Skeletal muscle cell (primary cell): ENCODE measurements at places on chromosomes 2 and 18.

DNA sequence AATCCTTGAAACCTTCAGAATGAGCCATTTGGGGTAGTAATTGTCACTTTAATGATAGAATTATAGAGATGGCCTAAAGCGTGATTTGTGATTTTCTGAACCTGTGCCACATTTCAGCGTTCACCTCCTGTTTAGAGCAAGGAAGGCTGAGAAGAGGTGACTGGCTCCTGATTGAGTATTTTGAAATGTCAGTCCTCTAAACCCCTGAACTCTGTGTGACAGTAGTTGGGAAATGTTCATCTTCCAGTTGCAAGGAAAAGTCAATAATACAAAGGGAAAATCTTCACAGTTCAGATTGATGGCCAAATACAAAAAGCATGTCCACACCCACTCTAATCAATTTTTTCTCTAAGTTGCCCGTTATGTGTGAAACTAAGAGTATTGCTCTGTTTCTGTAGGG, 305.2 kb downstream of the ARHGAP15 start:
- no peak for DNase-seq

- no peak for DNase-seq
Measured at GRCh38 chr18:21911551-21911950, 171.0 kb downstream of the MIB1 start.

- no peak for DNase-seq
Measured at GRCh38 chr2:110219496-110220189, 7.3 kb upstream of the MTLN start.

GRCh38 chr18:62102221-62102620, 84.6 kb downstream of the PIGN start:
- no peak for DNase-seq

DNA sequence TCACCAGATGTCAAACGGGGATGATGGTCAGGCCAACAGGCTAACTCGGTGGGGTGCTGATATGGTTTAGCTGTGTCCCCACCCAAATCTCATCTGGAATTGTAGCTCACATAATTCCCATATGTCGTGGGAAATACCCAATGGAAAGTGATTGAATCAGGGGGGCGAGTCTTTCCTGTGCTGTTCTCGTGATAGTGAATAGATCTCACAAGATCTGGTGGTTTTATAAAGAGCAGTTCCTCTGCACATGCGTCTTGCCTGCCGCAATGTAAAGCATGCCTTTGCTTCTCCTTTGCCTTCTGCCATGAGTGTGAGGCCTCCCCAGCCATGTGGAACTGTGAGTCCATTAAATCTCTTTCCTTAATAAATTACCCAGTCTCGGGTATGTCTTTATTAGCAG, 74.4 kb upstream of the YWHAQ start:
- DNase-seq = no peak

- DNase-seq = no peak
Measured at GRCh38 chr2:96788442-96789244, 27.4 kb upstream of the CNNM3 start.

- no peak for DNase-seq
Measured at GRCh38 chr2:61582165-61582564, 44.0 kb upstream of the XPO1 start.

DNA sequence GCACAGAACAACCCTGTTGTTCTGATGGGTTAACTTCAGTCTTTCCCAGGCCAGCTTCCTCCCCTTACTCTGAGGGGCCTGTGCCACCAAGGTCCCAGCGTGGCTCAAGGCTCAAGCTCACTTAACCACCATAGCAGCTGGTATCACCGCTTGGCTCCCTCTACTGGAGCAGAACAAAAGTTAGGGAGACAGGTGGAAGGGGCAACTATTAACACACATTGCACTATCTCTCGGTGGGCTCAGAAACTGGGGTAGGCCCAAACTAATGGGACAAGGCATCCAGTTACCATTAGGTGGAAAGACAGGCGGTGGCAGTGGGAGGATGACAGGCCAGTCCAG, 88.7 kb upstream of the ATL2 start:
- DNase-seq = no peak

GRCh38 chr2:156955701-156956100, 301.8 kb upstream of the GALNT5 start:
- no peak for DNase-seq

GRCh38 chr2:47221039-47221438, 65.9 kb upstream of the STPG4 start:
- DNase-seq = no peak

- no peak for DNase-seq
Measured at GRCh38 chr2:101473911-101474701, 806 bp downstream of the RFX8 start.

- no peak for DNase-seq
Measured at GRCh38 chr2:156401861-156402260, 34.3 kb upstream of the GPD2 start.

- peak; percentile 96 for DNase-seq
Measured at GRCh38 chr2:148642891-148643416, 1.6 kb upstream of the EPC2 start.

GRCh38 chr18:38402509-38402908, 836.9 kb upstream of the CELF4 start:
- DNase-seq = no peak

DNA sequence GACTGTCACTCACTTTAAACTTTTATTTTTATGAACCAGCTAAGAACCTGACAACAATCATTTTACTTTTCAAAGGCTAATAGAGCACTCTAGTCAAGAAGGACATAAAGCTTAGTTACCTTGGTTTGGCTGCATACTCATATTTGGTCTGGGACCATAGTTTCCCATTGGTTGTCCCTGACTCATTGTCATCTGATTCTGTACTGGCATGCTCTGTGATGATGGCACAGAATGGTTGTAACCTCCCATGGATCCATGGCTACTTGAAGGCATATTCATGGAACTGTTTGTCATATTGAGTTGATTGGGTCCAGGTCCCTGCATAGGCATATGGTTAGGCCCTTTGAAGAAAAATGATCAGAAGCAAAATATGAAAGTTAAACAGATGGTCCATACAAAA, 37.9 kb downstream of the SS18 start:
- no peak for DNase-seq

DNA sequence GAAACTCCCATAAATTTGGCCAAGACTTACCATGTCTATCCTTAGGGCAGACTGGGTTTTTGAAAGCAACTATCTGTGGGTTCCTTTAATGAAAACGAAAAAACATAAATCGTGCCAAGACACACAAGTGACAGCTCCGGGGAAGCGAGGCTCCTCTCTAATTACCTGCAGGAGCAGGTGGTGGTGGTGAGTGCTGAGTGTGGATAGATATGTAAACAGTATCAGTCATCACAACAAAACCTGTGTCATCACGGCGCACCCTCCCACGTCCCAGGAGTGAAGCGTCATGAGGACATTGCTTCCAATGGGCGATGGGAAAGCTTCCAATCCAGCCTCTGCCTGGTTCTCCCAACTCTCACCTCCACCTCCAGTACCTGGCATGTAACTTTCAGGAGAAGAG, 31.3 kb downstream of the ACKR3 start:
- DNase-seq = no peak

- no peak for DNase-seq
Measured at GRCh38 chr2:3557639-3558204, 411 bp downstream of the RNASEH1 start.

DNA sequence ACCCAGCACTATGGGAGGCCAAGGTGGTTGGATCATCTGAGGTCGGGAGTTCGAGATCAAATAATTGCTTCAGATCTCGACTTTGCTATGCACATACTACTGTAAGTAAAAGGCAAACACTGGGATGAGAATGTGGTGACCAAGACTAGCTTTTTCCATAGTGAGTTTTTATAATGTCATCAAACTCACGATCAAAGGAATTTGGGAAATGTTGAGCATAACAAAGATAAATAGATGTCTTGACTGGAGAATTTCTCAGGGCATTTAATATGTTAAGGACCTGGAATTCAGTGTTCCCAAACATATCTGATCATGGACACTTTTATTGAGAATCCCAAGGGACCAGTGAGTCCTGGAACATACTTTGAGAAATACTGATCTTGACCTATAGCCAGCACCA, 205.6 kb downstream of the ARHGAP15 start:
- DNase-seq = no peak

DNA sequence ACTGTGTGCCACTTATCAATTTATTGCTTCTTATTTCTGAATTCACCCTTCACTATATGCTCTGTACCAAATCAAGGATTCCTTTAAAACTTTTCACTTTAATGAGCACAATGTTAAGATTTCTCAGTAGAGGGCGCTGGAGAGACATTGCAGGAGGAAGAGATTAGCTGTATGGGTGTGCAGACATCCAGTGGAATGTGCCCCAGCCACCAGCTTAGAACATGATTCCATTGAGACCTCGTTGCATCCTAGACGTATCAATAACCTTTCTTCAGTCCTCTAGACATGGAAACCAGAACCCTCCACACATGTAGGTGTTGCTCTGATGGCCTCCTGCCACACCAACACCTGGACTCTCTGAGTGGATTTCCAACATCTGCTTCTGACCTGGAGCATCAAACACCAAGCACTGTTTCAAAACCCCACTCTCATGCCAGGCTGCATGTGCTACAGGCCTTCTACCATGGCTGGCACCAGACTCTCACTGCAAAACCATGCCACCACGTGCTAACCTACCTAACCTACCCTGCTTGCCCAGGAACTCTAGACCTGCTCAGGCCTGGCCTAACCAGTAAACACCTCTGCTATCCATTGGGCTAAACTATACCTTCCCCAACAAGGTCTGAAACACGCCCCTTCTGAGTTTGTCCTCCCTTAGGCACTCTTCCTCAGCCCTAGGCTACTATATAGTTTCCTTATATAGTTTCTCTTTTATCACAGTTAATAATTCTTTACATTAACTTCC, 633.2 kb upstream of the PKDCC start:
- DNase-seq = no peak

DNA sequence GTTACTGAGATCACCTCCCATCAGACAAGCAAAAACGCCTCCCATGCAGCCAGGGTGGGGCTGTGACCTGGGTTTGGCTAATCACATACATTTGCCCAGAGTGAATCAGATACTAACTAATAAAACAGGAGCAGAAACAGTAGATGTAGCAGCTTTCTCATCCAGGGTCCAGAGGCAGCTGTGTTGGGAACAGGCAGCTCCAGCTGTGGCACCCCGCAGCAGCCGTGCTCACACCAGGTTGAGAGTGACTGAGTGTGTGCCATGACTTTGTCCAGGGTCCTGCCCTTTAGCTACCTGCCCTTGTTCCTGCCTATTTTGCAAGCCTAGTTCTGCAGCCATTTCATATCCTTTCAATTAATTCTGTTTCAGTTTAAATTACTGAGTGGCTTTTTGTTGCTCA, 20.5 kb downstream of the DDX18 start:
- DNase-seq = no peak

- DNase-seq = no peak
Measured at GRCh38 chr2:222421626-222422025, 2.7 kb upstream of the SGPP2 start.

- DNase-seq = no peak
Measured at GRCh38 chr2:42558827-42559226, 9.6 kb upstream of the MTA3 start.

- no peak for DNase-seq
Measured at GRCh38 chr2:107545066-107545465, 281.6 kb upstream of the RGPD4 start.

DNA sequence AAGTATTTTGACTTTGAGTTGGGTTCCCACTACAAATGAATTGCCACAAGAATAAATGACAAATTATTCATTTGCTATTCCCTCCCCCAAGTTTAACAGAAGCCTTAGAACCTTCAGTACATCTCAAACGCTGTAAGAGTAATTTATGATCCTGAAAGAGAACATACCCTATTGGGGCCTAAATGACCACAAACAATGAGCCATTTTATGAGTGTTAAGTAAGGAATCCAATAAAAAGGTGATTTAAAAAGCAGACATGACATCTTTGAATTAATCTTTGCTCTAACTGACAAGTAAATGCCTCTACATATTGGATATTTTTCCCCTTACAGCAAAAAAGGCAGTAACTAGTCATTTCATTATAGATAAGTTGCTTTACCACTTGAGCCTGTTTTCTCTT, 136.9 kb downstream of the NRXN1 start:
- peak; percentile 4 for DNase-seq

- DNase-seq = no peak
Measured at GRCh38 chr2:40395169-40396073, 56.5 kb downstream of the SLC8A1 start.

- no peak for DNase-seq
Measured at GRCh38 chr2:226788064-226788463, 11.6 kb downstream of the IRS1 start.

- DNase-seq = no peak
Measured at GRCh38 chr2:174603280-174603679, 5.7 kb upstream of the WIPF1 start.

GRCh38 chr2:24742730-24743129, 50.5 kb downstream of the PTRHD1 start:
- DNase-seq = no peak

DNA sequence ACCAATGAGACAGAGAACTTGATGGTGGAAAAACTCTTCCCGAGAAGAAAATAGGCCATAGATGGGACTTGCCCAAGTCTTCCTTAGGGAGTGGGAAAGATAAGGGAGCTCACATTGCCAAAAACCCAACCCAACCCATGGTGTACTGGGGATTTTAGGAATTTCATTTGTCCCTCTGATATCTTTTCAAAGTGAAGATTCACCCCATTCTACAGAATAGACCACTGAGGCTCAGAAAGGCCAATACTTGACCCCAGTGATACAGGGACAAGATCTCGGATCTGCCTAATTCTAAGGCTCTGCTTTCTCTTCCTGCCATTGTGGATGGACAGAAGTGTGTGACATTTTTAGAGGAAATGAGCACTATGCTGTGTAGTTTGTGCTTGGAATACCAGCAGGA, 159.0 kb downstream of the MYCN start:
- no peak for DNase-seq

DNA sequence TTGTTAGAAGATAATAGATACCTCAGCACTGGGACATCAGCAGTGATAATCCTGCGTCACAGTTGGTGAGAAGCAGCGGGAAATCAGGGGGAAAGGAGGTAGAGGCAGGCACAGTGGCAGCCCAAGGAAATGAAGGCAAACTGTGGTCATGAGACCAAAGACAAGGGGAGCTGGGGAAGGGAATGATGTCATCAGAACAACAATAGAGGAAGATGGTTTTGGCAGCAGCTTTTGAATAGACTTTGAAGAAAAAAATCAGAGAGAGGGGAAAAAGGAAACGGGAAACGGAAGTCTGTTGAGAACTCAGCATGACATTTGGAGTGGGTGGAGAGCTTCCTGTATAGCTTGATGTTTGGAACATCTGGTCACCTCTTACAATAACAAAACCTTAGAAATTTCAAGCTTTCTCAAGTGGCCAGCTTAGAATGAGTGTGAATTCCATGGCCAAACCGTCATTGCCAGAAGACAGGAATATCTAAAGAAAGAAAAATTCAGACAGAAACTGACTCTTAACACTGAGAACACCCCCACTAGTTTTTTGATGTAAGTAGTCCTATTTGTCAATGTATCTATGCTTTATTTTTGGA, 18.4 kb upstream of the YES1 start:
- DNase-seq = peak; percentile 39

- DNase-seq = no peak
Measured at GRCh38 chr2:39486071-39486470, 49.0 kb upstream of the MAP4K3 start.

DNA sequence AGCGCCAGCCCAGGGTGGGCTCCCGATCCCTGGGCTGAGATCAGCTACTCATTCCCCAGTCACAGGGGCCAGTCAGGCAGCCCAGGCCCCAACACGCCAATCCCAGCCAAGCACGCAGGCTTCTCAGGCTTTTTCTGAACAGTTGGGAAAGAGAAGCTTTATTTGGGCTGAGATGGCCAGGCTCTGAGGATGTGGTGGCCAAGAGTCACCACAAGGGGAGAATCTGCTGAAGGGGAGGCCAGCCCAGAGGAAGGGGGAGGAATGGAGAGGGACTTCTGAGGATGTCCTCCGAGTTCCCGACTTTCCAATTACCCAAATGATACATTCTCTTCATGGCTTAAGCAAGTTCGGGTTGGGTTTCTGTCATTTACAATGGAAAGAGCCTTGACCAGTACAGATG, 2.8 kb upstream of the DIPK1C start:
- no peak for DNase-seq
